Hepatocyte (in vitro differentiated cells): ENCODE measurements at places on chromosomes 4 and X.

DNA sequence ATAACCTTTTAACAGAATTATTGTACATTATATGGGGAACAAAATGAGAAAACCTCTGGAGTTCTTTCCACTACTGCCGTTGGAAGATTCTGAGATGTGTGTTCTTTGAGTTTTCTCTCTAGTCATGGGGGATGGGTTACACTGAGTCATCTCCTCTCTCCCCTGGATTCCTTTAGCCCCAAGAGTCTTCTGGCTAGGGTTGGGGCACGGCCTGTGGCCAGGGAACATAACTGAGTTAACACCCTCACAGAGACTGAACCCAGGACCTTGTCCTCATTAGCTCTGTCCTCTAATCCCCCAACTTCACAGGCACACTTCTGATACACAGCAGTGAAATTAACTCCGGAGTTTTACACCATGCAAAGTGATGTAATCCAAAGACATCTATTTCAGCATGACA is 142.3 kb upstream of the F9 start:
- DNase-seq, result no peak

DNA sequence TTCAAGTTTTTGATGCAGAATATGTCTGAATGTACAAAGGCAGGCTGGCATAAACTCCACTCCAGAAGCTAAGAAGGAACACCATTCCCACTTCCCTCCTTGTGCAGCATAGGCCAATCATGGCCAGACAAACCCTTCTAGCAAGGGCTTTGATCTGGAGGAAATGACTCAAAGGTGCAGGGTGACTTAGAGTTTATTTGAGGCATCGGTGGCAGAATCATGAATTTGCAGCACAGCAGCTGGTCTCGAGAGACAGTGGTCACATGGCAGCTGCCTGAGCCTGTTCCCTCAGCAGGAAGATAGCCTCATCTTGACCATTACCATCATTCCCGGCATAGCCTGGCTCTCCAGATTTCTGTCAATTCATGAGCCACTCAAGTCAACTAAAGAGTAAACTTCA is 154.5 kb downstream of the ATP10D start:
- DNase-seq, result no peak

DNA sequence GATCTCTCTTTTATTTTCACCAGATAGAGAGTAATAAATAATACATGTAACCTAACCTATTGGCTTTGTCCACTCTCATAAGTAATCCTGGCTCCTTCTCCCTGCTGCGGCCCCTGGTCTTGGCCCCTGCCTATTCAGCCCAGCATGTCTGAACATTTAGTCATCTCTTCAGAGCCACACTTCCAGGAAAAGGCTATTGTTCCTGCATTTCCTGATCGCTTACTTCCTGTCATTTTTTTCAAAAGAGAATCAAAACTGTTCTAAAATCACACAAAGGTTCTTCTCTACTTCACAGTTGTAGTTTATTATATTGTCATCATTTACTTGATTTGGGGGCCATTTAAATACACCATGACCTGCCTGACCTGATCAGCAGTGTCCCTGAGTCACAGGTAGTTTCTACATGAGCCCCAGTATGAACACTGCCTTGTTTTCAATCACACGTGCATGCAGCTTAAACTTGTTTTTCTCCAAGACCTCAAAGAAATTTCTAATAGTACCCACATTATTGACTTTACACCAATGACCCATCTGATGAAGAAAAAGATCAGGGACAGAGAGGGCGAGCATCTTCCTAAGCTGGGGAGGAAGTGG is 47.4 kb upstream of the KDR start:
- DNase-seq, result no peak

GRCh38 chr4:160423879-160424451 is 1321.1 kb downstream of the RAPGEF2 start:
- no peak for DNase-seq

GRCh38 chr4:48963042-48963679 is 22.9 kb upstream of the CWH43 start:
- DNase-seq, result peak; percentile 91

DNA sequence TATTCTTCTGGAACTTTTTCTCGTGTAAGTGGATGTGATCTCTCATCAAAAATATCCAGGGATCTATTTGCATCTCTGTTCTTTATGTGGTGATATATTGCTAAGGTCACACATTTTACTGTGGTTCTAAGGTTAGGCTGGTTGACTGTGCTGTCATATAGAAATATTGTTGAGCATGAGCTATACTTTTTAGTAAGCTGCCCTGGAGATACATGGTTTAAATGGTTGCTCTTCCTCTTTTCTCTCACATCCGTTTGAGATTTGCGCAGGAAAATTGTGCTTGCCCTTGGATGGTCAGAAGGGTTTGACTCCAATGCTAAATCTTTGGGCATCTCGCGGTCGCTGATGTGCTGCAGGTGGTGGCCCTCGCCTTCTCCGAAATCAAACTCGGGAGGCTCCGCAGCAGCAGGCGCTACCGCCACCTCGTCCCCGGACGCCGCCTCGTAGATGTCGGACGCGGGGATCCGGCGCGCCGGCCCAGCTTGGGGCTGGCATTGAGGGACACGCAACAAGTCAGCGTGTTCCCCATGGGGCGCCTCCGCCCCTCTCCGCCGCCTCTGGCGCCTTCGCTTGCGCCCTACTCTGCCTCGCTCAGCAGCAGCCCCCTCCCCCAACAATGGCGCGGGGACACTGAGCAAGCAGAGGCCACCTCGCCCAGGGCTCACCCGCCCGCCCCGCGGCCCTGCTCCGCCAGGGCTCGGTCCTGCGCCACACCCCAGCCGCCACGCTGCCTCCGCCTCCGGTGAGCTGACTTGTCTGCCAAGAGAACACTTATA is 154.5 kb downstream of the MSN start:
- no peak for DNase-seq
